ENCODE measurements at places on chromosomes 4 and X.

- DNase-seq = peak; percentile 60
- no peaks in the 10 kb centered on the region for H3K36me3 ChIP-seq
- H3K27me3 ChIP-seq = no peaks in the 10 kb centered on the region
- H3K4me1 ChIP-seq = no peaks in the 10 kb centered on the region
- H3K4me3 ChIP-seq = no peak overlapping the region
Measured at GRCh38 chrX:19673375-19674040, 158.2 kb upstream of the MAP3K15 start.

DNA sequence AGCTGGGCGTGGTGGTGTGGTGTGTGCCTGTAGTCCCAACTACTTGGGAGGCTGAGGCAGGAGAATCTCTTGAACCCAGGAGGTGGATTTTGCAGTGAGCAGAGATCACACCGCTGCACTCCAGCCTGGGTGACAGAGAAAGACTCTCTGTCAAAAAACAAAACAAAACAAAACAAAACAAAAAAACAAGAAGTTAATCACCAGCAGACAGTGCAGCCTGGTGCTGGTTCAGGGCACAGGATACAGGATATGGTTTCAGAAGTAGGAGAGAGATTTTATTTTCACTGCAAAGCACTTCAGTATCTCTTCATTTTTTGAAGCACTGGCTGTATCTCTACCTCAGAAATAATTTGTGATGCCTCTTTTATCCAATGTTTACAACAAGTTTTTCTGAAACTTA is 1222.9 kb upstream of the PRKX start:
- H3K4me1 ChIP-seq = no peaks in the 10 kb centered on the region
- no peaks in the 10 kb centered on the region for H3K27me3 ChIP-seq
- no peak overlapping the region for H3K27ac ChIP-seq
- DNase-seq = no peak

GRCh38 chrX:134542485-134542884 is 82.5 kb downstream of the HPRT1 start:
- no peaks in the 10 kb centered on the region for H3K4me1 ChIP-seq
- H3K36me3 ChIP-seq = no peaks in the 10 kb centered on the region
- H3K27me3 ChIP-seq = peaks cover 4% of the 10 kb centered on the region

GRCh38 chr4:14092741-14093140 is 465.2 kb upstream of the BOD1L1 start:
- H3K27me3 ChIP-seq = no peaks in the 10 kb centered on the region
- no peaks in the 10 kb centered on the region for H3K36me3 ChIP-seq
- H3K27ac ChIP-seq = no peak overlapping the region
- no peaks in the 10 kb centered on the region for H3K4me1 ChIP-seq
- no peak for DNase-seq

- H3K27ac ChIP-seq = no peak overlapping the region
- no peaks in the 10 kb centered on the region for H3K4me1 ChIP-seq
- no peak overlapping the region for H3K4me3 ChIP-seq
- DNase-seq = peak; percentile 16
- no peaks in the 10 kb centered on the region for H3K36me3 ChIP-seq
- H3K27me3 ChIP-seq = no peaks in the 10 kb centered on the region
Measured at GRCh38 chr4:185066179-185066578, 47.9 kb downstream of the HELT start.

- peak; percentile 74 for DNase-seq
- H3K4me1 ChIP-seq = no peaks in the 10 kb centered on the region
- H3K36me3 ChIP-seq = no peaks in the 10 kb centered on the region
- H3K27ac ChIP-seq = no peak overlapping the region
- H3K4me3 ChIP-seq = no peak overlapping the region
- H3K27me3 ChIP-seq = no peaks in the 10 kb centered on the region
Measured at GRCh38 chrX:96182366-96182765, 502.3 kb upstream of the DIAPH2 start.

- no peak overlapping the region for H3K27ac ChIP-seq
- no peaks in the 10 kb centered on the region for H3K27me3 ChIP-seq
- peaks cover 2% of the 10 kb centered on the region for H3K4me1 ChIP-seq
- DNase-seq = no peak
- H3K36me3 ChIP-seq = no peaks in the 10 kb centered on the region
Measured at GRCh38 chr4:110058677-110059076, 139.7 kb downstream of the ELOVL6 start.

- H3K27ac ChIP-seq = no peak overlapping the region
- no peaks in the 10 kb centered on the region for H3K27me3 ChIP-seq
- DNase-seq = peak; percentile 48
- H3K36me3 ChIP-seq = no peaks in the 10 kb centered on the region
- no peak overlapping the region for H3K4me3 ChIP-seq
Measured at GRCh38 chr4:169566021-169566818, 46.2 kb downstream of the NEK1 start.

GRCh38 chrX:74922922-74923543 is 2.2 kb downstream of the NEXMIF start:
- no peaks in the 10 kb centered on the region for H3K27me3 ChIP-seq
- no peak overlapping the region for H3K27ac ChIP-seq
- DNase-seq = no peak
- no peaks in the 10 kb centered on the region for H3K36me3 ChIP-seq

DNA sequence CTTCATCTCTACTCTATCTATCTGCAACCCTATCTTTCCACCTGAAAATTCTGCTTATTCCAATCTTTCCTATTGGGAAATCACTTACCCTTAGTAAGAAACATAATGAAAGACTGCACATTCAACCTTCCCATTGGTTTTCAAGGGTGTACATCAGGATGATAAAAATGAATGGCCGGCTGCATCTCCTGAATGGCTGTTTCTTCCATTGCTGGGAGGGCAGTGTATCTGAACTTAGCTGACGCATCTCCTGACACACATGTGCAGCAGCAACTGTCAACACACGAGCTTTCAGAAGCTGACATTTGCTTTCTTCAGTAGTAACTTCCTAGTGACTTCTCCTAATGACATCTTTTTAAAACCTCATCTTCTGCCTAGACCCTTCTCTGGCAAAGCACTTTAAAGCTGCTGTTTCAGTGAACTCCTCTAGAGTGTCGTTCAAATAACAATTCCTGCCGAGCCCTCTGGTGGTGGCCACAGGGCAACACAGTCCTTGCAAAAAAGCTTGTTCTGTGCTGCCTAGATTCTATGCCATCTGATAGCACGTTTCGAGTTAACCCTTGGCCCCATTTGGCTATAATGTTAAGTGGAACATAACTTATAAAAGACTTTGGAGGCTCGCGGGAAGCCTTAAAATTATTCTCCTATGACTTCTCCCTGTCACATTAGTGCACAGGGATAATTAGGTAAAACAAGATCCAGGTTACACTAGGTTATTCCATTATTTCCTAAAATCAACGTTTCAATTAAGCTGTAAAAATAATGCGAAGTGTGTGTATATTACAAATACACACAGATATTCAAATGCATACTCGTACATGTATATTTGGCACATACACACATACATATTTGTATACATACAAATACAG is 2340.7 kb downstream of the PCDH7 start:
- H3K4me3 ChIP-seq = no peak overlapping the region
- H3K4me1 ChIP-seq = no peaks in the 10 kb centered on the region
- H3K27ac ChIP-seq = no peak overlapping the region
- H3K36me3 ChIP-seq = no peaks in the 10 kb centered on the region
- DNase-seq = peak; percentile 82

GRCh38 chr4:30495251-30495650 is 224.9 kb upstream of the PCDH7 start:
- no peaks in the 10 kb centered on the region for H3K36me3 ChIP-seq
- no peak overlapping the region for H3K27ac ChIP-seq
- H3K4me1 ChIP-seq = no peaks in the 10 kb centered on the region
- no peak overlapping the region for H3K4me3 ChIP-seq
- peak; percentile 37 for DNase-seq

DNA sequence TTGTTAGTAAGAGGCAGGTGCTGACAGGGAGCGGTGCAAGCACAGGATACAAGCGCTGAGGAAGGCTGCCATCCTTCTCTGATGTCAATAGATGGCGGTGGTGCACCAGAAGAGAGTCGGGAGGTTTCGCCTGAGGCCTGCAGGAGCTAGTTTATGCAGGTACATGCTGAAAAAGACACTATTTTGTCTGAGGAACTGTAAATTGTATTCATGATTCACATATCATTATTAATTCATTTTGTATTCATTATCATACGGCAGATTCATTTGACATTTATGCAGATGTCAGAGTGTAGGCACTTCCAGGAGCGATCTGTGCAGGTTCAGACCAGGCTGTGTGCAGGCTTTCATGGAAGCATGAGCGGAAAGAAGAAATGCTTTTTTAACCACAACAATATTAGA is 824.0 kb downstream of the STIM2 start:
- H3K36me3 ChIP-seq = no peaks in the 10 kb centered on the region
- no peaks in the 10 kb centered on the region for H3K4me1 ChIP-seq
- no peak overlapping the region for H3K27ac ChIP-seq
- H3K4me3 ChIP-seq = no peak overlapping the region
- H3K27me3 ChIP-seq = no peaks in the 10 kb centered on the region

- DNase-seq = no peak
- no peak overlapping the region for H3K4me3 ChIP-seq
- no peaks in the 10 kb centered on the region for H3K36me3 ChIP-seq
- no peak overlapping the region for H3K27ac ChIP-seq
Measured at GRCh38 chr4:2042947-2043395, 16.2 kb upstream of the NAT8L start.

GRCh38 chr4:154152546-154152945 is 339.1 kb downstream of the DCHS2 start:
- H3K4me1 ChIP-seq = no peaks in the 10 kb centered on the region
- no peak overlapping the region for H3K27ac ChIP-seq
- no peaks in the 10 kb centered on the region for H3K27me3 ChIP-seq
- H3K4me3 ChIP-seq = no peak overlapping the region

- no peak overlapping the region for H3K27ac ChIP-seq
- H3K4me3 ChIP-seq = no peak overlapping the region
- H3K27me3 ChIP-seq = no peaks in the 10 kb centered on the region
- no peaks in the 10 kb centered on the region for H3K36me3 ChIP-seq
Measured at GRCh38 chr4:74161666-74162450, 3.9 kb downstream of the MTHFD2L start.

DNA sequence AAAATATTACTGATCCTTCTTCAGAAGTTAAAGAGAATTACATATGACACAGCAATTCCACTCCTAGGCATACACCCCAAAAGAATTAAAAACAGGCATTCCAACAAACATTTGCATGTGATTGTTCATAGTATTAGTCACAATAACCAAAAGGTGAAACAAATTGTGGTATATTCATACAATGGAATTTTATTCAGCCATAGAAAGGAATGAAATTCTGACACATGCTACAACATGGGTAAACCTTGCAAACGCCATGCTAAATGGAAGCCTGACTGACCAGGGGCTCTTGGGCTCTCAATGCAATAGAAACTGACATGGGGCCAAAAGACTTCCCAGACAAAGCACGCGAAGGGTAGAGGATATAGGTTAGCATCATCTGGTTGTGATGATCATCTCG is 62.1 kb upstream of the S100G start:
- H3K27me3 ChIP-seq = no peaks in the 10 kb centered on the region
- DNase-seq = no peak
- no peaks in the 10 kb centered on the region for H3K36me3 ChIP-seq
- H3K4me3 ChIP-seq = no peak overlapping the region
- no peaks in the 10 kb centered on the region for H3K4me1 ChIP-seq

GRCh38 chr4:86091201-86091600 is 268.7 kb downstream of the MAPK10 start:
- no peaks in the 10 kb centered on the region for H3K27me3 ChIP-seq
- no peak for DNase-seq
- no peaks in the 10 kb centered on the region for H3K4me1 ChIP-seq

- no peak overlapping the region for H3K27ac ChIP-seq
- no peak overlapping the region for H3K4me3 ChIP-seq
- H3K4me1 ChIP-seq = no peaks in the 10 kb centered on the region
Measured at GRCh38 chr4:137674066-137674465, 141.8 kb upstream of the PCDH18 start.

- H3K36me3 ChIP-seq = no peaks in the 10 kb centered on the region
- no peak for DNase-seq
- H3K27me3 ChIP-seq = no peaks in the 10 kb centered on the region
- no peak overlapping the region for H3K27ac ChIP-seq
- H3K4me1 ChIP-seq = no peaks in the 10 kb centered on the region
- no peak overlapping the region for H3K4me3 ChIP-seq
Measured at GRCh38 chr4:9927341-9928007, 93.8 kb downstream of the SLC2A9 start.

- no peaks in the 10 kb centered on the region for H3K27me3 ChIP-seq
- H3K27ac ChIP-seq = peak overlapping the region; percentile 84
- peaks cover 11% of the 10 kb centered on the region for H3K4me1 ChIP-seq
- no peaks in the 10 kb centered on the region for H3K36me3 ChIP-seq
Measured at GRCh38 chr4:87865960-87866598, 33.3 kb downstream of the MEPE start.

- H3K27me3 ChIP-seq = no peaks in the 10 kb centered on the region
- H3K36me3 ChIP-seq = no peaks in the 10 kb centered on the region
- H3K4me1 ChIP-seq = no peaks in the 10 kb centered on the region
- H3K27ac ChIP-seq = no peak overlapping the region
Measured at GRCh38 chr4:183205193-183205592, 106.1 kb downstream of the WWC2 start.
